Activated CD4-positive, alpha-beta T cell treated with anti-CD3 and anti-CD28 coated beads for 36 hours (primary cell): ENCODE measurements at places on chromosomes 12 and 14.

- DNase-seq: no peak
These were observed 19.8 kb upstream of the CABP1 start for GRCh38 chr12:120620624-120621023.

DNA sequence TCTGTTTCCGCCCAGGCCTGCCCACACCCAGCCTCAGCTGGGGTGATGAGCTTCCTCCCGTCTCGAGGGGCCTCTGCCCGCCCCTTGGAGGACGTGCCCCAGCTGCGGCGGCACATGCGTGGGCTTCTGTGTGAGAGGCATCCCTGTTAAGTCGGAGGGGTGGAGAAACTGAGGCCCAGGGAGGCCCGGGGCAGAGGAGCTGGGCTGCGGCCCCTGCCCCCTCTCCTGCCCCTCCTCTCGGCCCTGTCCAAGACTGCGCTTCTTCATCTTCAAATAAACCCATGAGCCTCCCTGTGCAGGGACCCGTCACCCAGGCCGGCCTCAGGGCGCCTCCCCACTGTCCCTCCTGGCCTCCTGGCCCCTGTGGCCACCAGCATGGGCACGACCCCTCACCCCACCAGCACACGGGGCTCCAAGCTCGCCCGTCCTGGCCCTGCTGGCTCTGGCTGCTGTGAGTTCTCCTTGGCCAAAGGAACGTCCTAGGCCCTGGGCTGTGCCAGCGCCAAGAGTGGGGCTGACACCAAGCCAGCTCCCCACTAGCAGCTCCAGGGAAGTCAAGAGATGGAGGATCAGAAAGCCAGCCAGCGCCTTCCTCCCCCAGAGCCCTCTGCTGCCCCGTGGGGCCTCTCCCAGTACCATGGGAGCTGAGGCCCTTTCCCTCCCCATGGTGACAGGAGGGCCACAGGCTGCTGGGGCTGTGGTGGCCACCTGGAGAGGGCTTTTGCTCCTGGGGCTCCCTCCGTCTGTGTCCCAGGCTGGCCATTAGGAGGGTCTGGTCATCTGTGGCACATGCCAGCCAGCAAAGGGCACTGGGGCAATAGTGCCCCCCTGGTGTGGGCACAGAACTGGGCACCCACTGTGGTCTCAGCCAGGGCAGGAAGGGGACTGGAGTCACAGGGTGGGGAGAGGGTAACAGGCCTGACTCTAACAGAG lies 180.4 kb downstream of the KIF26A start:
- no peak for DNase-seq

DNA sequence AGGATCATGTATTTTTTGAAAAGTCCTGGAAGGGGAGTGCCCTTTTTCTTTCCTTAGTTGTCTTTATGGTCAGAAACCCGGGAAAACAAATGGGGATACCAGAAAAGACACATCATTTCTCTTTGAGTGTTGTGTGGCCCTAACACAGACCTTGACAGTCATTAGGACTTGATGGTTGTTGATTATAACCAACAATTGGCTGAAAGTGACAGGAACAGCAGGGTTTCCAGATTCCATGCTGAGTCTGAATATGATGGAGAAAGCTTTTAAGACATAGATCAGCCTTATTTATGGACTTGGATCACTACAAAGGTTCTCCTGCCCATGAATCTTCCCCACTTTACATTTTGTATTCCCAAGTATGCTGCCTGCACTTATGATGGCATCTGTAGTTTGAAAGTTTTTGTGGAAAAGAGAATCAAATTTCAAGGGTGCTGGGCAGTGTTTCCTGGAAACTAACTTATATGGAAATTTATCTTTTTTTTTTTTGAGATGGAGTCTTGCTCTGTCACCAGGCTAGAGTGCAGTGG lies 30.4 kb downstream of the POLR3B start:
- no peak for DNase-seq

GRCh38 chr12:120920178-120920577 lies 16.0 kb upstream of the SPPL3 start:
- no peak for DNase-seq

DNA sequence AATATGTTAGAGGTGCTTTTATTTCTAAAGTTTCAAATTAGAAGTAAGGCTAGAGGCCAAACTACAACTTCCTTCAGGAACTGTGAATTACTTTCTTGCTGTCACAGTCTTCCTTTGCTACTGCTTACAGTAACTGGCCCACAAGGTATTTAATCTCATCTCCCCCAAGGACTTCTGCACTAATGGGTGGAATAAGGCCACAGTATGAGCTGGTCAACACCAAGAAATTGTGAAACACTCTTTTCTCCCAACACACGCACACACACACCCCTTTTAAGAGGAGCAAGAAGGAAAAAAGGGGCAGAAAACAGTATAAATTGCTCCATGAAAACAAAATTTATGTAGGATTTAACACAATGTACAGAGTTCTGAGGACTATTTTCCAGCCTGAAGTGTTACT lies 45.6 kb downstream of the SCAF11 start:
- no peak for DNase-seq

DNA sequence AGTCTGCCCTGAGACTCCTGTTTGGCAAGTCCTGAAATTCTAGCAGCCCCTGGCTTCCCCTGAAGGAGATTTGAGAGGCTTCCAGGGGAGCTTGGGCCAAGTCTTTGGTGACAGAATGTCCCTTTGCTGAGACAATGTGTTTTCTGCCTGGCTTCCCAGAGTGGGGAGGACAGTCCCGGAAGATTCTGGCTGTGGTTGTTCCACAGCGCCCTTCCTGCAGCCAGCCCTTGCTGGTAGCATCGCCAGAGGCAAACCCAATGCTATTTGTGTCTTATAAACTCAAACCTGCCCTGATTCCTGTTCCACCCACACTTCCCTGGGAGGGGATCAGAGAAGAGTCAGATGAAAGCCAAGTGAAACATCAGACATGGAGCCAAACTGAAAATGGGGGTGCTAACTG lies 56.4 kb upstream of the OAS1 start:
- DNase-seq: no peak

DNA sequence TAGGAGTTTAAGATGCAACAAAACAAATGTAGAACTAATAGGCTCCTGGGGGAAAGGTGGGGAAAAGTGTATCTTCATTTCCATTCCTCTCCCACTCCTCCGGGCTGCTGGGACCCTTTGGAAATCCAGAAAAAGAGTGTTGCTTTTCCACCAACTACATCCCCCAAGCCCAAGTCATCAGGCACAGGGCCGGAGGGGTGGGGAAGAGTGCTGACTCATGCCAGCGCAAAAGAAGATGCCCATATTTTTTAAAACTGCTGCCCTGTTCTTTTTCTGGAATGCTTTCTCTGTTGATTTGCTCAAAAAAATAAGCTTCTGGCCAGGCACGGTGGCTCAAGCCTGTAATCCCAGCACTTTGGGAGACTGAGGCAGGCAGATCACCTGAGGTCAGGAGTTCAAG lies 70.9 kb downstream of the TBK1 start:
- no peak for DNase-seq

DNA sequence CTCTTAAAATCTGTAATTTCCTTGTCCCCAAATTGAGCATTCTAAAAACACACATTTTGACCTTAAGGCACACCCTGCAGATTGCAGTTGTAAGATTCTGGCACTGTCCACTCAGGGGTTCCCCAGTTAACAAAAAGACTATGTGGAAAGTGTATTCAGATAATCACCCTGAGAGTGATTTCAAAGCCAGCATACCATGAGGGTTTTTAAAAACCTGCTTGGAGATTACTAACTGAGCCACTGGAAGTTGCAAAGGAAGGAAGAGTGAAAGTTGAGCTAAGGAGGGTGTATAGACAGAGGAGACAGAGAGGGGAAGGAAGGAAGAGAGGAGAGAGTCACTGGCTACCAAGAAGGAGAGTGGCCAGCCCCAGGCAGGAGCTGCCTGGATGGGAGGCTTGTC lies 82.6 kb downstream of the EML1 start:
- DNase-seq: no peak

DNA sequence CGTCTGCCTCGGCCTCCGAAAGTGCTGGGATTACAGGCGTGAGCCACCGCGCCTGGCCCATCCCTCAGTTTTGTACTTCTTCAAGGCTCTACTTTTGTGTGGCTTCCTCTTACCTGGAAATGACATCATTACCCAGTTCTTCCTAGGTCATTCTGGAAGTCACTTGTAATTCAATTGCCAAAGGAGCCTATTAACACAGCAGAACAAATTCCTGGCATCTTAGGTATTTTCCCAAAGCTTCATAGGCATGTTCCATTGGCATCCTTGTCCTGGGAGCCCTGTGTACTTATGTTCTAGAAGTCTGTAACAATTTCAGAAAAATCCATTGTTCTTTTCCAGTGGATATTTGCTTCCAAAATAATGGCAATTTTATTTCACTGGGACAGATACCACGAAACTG lies 60.6 kb downstream of the DAAM1 start:
- no peak for DNase-seq

GRCh38 chr12:76519538-76519937 lies 40.0 kb downstream of the OSBPL8 start:
- peak; percentile 48 for DNase-seq
